Endodermal cell (in vitro differentiated cells): ENCODE measurements at places on chromosomes 3 and 15. TPM values are rescaled to one million over a fixed set of nuclear protein-coding genes. Genes with fewer than 3 reads are reported as not detected.

Gene GPR149
- total RNA-seq = not detected in 2 replicates

Gene C3orf85
- not detected in 3 replicates for total RNA-seq

Gene MME
- 30.2 to 66.6 TPM (median 37.4 TPM) in 3 replicates for total RNA-seq

Gene TTLL13
- 0.15 TPM in 1 of 2 replicates, not detected in the other for total RNA-seq

Gene CHDH
- 8.0 to 21.4 TPM (median 21.2 TPM) in 3 replicates for total RNA-seq

Gene CELSR3
- 17.3 and 20.7 TPM in 2 replicates for total RNA-seq

Gene CCDC39
- total RNA-seq = 0.20 and 0.25 TPM in 2 replicates

Gene RBP2
- not detected in 3 replicates for total RNA-seq

Gene WHAMM
- 3.3 and 3.7 TPM in 2 replicates for total RNA-seq

DNA sequence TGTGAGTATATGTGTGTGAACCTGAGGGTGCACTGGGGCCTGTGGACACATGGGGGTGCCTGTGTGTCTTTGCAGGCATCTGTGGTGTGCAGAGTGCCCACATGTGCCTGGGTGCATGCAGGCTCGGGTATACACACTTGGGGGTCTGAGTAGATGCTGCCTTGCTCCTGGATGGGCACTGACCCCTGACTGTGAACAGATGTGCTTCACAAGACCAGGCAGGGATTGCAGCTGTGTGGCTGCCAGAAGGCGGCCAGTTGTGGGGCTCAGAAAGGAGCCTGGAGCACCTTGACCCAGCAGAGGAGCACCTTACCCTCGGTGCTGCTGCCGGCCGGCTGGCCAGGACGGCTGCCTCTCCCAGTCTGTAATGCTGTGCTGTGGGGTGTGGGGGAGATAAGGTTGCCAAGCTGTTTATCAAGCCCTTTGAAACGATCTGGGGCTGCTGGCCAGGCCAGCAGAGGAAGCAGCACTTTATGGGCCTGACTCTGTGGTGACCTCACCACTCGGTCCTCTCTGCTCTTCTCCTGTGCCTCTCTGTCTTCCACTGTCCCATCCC is 55.5 kb upstream of the MRPS22 start:
- no peak for DNase-seq

DNA sequence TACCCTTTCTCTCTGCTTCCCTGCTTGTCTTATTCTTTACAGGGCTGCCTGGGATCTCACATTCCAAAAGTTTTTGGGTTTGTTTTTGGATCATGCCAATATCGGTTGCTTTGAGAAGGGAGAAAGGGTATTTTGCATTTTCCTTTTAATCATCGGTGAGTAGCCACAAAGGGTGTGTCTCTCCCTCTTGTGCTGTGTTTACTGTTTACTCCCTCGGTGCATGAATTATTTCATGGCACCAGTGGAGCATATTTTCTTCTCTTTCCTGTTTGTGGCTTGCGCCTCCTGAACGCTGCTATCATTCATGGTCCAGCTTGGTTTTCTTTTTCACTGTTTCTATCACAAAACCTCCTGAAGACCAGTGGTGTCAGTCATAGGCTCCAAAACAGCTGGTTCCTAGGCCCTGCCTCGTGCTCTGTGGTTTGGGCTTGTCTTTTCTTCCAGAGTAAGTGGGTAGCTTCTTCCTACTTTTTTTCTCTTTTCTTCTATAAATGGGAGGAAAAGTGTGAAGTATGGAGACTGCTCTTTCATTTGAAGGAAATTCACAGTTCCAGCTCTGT is 54.9 kb downstream of the IGF1R start:
- no peak for DNase-seq

- DNase-seq = no peak
These were observed 77.5 kb downstream of the ESYT3 start for GRCh38 chr3:138511945-138512344.

DNA sequence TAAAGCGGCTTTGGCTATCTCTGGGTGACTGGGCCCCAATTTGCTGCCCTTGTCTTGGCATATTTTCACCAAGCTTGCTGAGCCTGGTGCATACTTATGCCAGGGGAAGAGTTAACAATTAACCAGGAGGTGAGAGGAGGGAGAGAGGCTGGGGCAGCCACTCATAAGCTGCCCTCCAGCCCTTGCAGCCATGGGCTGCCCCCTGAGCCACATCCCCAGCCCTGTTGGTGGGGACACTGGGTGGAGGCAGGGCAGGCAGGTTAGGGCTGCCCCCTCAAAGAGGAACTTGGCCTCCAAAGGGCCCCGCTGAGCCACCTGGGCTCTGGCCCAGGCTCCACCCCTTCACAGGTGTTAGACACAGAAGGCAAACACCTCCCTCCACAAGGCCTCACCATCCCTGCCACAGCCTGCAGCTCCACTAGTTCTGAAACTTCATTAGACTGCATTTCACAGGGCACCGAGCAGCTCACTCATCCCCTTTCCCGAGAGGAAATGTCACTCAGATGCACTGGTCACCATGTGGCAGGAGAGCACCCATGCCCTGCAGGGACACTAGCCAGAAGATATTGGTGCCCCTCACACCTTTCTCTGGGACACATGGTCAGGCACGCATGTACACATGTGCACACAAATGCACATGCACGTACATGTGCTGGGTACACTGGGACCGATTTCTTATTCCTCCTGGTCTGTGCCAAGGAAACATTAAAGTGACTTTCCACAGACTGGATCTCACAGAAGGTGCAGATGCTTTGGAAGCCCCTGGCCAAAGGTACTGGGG is 20.2 kb downstream of the AMOTL2 start:
- DNase-seq = peak; percentile 84

- DNase-seq = no peak
These were observed 17.7 kb downstream of the MCCC1 start for GRCh38 chr3:183081459-183082183.

GRCh38 chr3:113495035-113495434 is 19.9 kb downstream of the SPICE1 start:
- DNase-seq = peak; percentile 51

DNA sequence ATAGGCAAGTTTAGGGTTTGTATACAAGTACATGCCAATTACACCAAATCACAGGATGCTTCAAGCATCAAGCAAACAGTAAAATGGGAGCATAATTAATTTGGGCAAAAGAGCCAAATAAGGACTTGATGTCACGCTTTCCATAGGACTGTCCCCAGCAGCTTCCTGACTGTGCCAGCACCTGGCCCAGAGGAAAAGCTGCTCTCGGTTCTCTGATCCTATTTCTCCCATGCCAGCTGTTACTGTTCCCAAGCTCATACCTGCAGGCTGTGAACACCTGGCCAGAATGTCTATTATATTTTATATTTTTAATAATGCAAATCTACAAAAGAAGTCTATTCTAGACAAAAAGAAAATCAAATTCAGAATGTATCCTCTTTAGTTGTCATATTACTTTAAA is 12.2 kb downstream of the ZXDC start:
- DNase-seq = no peak

- DNase-seq = no peak
These were observed 2.1 kb downstream of the QTRT2 start for GRCh38 chr3:114058646-114059045.

DNA sequence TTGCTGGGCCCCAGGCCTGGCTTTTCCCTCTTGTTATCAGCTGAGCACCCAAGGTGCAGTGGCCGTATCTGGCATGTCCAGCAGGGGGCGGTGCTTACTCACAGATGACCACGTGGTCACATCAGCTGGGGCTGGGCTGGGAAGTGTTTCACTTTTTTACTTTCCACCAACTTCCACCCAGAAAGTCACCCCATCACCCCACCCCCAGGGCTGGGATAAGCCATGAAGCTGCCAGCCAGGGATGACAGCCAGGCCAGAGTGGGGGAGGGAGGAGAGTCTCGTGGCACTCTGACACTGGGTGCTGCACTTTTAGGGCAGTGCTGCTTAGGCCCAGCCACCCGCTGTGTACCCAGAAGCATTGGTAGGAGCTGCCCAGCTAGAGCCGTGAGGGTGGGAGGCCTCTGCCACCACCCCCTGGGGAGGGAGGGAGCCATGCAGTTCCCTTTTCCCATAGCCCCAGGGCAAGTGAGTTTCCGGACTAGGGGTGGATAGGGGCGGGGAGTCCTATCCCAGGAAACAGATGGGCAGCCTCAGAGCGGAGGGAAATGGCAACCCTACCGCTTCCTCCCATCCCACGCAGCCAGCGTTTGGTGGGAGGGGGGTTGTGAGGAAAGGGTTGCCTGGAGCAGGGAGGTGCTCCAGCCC is 6.1 kb downstream of the PPCDC start:
- peak; percentile 97 for DNase-seq

GRCh38 chr3:46132565-46132964 is 75.5 kb downstream of the CCR1 start:
- DNase-seq = no peak

- DNase-seq = peak; percentile 88
These were observed 24.6 kb downstream of the RUBCN start for GRCh38 chr3:197711973-197712707.

DNA sequence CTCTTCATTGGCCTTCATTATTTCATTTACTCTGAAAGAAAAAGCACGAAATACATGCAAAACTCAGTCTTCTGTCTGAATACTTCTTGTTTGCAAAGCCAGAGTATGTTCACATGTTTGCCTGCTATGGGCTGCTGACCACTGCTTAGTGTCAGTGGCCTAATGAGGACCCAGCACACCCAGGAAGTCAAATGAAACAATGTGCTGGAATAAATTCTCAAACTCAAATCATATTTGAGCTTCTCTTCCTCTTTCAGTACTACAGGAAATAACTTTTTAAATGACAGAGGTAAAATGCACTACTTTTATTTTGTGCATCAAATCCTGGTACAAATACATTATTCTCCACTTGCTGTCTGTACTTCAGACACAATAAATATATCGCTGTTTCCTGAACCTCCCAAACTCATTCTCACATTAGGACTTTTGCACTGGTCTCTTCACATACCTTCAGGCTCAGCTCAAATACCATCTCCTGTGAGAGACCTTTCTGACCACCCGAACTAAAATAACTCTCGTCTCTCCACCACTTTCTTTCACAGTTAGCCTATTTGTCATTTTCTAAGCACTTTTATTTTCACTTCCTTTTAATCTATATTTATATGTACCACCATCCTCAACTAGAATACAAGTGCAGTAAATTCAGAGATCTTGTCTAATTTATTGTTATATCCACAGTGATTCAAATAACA is 176.8 kb downstream of the TUSC7 start:
- no peak for DNase-seq

- no peak for DNase-seq
These were observed 33.7 kb downstream of the ADCY5 start for GRCh38 chr3:123414973-123415775.

DNA sequence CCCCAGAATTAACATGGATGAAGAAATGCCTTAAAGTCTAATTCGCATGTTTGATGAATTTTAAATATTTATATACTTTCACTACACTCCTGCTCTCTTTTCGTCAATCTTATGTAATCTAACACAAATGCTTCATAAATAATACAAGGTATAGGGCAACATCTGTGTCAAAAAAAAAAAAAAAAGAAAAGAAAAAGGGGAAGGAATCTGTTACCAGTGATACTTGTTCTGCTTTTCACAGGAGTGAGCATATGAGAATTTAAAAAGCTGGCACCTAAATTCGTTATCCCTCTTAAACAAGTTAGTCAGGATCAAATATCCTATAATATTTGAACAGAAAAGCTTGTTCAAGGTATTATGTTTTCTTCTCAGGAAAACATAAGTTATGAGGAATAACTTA is 243.8 kb downstream of the KCNH8 start:
- no peak for DNase-seq

DNA sequence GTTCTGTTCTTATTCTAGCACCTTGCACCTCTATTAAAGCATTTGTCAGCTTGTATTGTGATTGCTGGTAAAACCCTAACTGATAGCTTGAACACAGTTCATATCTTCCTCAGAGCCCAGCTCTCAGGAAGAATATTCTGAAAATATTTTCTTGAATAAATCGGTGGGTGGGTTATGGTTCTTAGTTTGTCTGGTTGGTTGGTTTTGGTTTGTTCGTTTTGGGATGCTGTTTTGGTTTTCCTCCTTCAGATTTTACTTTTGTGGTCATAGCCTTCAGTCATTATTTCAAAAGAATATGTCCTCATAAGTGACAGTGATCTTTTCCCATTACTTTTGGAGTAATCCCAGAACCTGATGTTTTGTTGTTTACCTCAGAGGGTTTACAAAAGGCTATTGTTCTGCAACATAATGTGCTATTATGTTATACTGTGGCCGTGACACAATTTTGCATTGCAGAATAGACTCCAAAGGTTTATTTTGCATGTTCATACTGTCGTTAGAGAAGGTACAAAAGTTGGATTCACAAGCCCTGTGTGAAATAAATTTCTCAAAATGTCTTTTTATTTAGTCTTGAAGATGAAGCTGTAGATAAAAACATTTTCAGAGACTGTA is 2.7 kb upstream of the TMEM87A start:
- DNase-seq = no peak

GRCh38 chr15:101307048-101307896 is 12.2 kb upstream of the SNRPA1 start:
- DNase-seq = peak; percentile 40

- DNase-seq = no peak
These were observed 228.4 kb downstream of the ITPR1 start for GRCh38 chr3:4721511-4721911.

DNA sequence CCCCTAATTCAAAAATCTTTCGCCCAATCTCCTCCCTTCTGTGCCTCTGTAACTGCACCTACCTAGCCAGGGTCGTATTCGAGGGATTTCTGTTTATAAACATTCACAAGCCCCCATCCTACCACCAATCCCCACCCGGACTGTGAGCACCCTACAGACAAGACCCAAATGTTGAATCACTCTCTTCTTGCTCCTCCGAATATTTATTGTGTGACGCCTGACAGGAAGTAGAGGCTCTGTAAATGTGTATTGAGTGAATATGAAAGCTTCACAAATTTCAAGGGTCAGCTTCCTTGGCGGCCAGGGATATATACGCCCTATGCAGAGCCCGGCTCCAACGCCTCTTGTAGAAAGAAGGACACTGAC is 1.6 kb downstream of the BDH1 start:
- no peak for DNase-seq

- no peak for DNase-seq
These were observed 3.2 kb downstream of the EIF1B start for GRCh38 chr3:40312661-40313226.

DNA sequence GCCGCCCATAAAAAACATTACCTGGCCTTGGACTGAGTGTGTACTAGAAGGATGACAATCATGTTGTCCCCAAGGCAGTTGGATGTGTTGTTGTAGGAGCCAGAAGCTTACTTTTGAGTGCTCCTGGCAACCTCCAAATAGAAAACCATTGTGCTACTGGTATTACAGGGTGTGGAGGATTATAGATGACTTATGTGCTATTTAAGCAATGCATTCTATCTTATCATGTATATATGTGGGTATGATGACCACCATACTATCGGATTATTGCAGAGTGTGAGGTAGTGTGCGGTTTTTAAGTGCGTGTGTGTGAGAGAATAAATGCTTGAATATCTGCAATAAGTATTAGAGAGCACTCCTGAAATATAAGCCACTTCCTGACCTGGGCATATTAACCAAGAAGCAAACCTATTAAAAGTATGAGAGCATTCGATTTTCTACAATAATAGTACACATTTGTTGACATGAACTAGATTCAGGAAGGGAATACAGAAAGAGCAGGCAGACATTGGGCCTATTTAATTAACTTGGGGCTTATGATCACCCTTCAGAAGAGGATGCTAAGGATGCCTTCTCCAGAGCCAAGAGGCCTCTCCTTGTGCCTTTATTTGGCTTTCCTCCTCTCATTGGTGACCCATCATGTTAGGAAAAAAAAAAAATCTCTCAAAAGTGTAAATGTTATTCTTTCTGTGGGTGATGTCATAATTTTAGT is 11.7 kb upstream of the MBNL1 start:
- no peak for DNase-seq

- no peak for DNase-seq
These were observed 9.5 kb downstream of the BSN start for GRCh38 chr3:49563766-49564165.
